ENCODE measurements at places on chromosomes 7 and 10.

- DNase-seq: no peak
Measured at GRCh38 chr10:27820637-27821036, 75.0 kb upstream of the MKX start.

DNA sequence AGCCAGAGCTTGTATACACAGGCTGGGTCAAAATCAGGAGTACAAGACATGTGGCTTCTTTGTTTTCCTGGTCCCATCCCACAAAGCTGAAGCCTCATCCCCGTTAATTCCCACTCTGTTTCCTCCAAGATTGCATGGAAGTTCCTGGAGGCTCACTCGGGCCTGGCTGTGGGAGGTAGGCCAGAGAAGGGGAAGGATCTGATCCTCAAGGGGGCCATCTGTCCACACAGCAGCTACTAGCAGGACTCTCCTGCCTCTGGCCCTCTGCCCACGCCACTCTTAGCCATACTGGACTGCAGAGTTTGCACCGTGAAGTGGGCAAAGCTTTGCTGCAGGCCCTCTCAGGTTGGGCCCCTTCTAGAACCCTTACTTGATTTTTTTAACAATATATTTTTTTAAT lies 160.6 kb downstream of the FGFR2 start:
- peak; percentile 40 for DNase-seq

GRCh38 chr7:67738958-67739357 lies 742.3 kb downstream of the TYW1 start:
- no peak for DNase-seq

- DNase-seq: no peak
Measured at GRCh38 chr7:44498230-44498954, 7.9 kb upstream of the NUDCD3 start.

GRCh38 chr7:21903020-21903786 lies 42.5 kb downstream of the CDCA7L start:
- DNase-seq: no peak

- no peak for DNase-seq
Measured at GRCh38 chr7:41889472-41889871, 186.6 kb upstream of the INHBA start.

DNA sequence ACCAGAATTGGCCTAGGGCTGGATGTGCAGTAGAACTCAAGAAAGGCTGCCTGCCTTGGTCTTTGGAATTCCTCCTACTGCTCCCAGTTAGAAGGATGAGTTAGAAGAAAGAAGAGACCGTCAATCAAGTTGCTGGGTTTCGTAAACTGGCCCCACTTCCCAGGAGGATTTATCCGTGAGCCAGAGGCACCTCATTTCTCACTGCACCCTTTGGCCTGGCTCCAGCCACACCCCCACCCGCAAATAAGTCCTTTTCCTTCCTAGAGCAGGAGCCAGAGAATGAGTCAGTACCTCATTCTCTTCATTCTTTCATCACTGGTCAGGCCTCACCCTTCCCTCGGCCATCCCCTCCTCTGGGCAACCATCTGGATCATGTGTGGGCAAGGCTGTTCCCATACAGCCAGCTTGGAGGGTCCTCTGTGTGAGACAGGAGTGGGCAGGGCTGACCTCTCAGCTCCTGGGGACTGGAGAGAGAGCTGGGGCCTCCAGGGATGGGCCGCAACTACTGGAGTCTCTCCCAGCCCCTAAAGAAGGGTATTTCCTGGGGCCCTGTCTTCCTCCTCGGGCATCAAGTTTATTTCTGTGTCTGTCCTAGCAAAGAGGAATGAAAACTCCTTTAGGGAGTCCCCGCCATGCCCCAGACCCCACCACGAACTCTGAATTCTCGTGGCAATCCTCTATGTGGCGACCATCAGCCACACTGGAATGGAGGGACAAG lies 87.2 kb upstream of the DUSP5 start:
- DNase-seq: no peak

- no peak for DNase-seq
Measured at GRCh38 chr10:70903262-70903921, 15.0 kb upstream of the PCBD1 start.

- no peak for DNase-seq
Measured at GRCh38 chr7:23299770-23300300, 696 bp downstream of the MALSU1 start.

GRCh38 chr7:158047391-158048059 lies 540.1 kb downstream of the PTPRN2 start:
- no peak for DNase-seq

DNA sequence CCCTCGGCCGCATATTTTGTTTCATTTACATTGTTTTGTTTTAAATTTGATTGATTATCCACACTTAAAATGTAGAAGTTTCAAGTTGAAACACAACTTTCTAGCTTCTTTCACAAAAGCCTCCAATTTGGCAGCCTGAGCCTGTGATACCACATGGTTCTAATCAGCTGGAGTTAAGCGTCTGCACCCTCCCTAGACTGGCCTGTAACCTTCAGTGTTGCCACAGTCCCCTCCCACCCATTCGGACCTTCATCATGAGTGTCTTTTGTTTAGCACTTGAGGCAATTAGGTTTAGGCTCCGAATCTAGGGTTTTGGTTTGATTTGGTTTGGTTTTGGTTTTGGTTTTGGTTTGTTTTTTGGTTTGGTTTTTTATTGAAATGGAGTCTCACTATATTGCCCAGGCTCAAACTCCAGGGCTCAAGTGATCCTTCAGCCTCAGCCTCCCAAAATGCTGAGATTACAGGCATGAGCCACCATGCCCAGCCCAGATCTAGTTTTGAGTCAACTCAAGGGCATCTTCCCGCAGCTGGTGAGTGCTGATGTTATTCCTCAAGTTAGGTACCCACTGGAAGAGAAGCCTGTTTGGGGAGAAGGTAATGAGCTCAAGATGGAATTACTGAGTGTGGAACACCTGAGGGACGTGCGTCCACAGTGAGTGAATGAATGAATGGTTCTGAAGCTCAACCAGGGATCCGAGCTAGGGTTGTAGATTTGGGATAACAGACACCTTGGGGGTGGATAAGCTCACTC lies 201.4 kb downstream of the HECW1 start:
- DNase-seq: no peak

DNA sequence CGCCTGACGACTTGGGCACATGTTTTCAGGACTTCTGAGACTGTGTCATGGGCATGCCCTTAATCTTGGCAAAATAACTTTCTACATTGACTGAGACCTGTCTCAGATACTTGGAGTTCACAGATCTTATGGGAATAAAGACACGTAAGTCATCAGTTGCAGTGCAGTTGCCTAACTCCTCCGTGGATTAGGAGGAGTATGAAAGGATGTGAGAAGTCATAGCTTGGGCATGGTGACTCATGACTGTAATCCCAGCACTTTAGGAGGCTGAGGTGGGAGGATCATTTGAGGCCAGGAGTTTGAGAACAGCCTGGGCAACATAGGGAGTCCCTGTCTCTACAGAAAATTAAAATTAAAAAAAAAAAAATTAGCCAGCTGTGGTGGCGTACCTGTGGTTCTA lies 49.6 kb downstream of the EXOC6 start:
- no peak for DNase-seq

DNA sequence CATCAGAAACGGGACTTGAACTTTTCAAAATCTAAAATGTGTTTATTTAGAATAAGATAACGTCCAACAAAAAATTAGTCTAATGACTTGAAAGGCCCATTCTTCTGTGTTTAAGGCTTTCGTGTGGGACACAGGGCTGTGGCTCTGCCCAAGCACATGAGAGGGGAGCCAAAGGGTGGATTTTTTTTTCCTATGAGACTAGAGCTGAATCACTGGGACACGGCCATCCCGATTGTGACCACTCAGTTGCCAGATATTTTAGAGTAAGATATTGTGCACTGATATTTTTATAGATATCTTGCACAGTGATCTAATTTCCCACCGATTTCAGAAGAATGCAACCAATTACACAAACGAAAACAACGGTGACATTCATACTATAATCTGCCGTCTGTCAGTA lies 99.9 kb downstream of the ANK3 start:
- no peak for DNase-seq

DNA sequence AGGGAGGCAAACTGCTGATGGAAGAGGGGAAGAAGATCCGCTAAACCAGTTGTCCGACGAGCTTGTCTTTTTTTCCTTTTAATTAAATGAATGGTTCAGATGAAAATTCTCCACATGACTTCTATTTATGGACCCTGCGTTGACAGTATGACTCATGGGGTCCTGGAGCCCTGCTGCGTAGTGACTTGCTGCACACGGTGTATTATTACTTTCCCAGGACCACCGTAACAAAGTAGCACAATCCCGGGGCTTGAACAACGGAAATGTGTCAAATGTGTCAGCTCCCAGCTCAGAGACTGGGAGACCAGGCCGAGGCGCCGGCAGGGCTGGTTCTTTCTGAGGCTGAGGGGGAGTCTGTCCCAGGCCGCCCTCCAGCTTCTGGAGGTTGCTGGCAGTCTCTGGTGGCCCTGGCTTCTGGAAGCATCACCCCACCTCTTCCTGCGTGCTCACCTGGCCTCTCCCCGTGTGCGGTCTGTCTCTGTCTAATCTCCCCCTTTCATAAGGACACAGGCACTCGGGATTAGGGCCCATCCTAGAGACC lies 33.8 kb upstream of the MNX1 start:
- no peak for DNase-seq

DNA sequence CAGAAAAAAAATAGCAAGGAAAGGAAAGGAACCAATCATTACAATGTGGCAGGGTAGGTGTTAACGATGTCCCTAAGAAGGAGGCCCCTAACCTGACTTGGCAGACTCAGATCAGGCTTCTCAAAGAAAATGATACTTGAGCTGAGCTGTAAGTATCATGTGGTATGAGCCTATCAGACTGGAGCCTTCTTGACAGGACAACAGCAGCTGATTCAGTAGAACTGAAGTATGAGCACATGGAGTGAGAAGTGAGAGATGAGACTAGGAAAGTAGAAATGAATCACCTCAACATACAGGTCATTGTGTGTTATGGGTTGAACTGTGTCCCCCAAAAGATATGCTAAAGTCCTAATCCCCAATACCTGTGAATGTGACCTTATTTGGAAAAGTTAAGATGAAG lies 66.3 kb downstream of the MTERF1 start:
- no peak for DNase-seq

DNA sequence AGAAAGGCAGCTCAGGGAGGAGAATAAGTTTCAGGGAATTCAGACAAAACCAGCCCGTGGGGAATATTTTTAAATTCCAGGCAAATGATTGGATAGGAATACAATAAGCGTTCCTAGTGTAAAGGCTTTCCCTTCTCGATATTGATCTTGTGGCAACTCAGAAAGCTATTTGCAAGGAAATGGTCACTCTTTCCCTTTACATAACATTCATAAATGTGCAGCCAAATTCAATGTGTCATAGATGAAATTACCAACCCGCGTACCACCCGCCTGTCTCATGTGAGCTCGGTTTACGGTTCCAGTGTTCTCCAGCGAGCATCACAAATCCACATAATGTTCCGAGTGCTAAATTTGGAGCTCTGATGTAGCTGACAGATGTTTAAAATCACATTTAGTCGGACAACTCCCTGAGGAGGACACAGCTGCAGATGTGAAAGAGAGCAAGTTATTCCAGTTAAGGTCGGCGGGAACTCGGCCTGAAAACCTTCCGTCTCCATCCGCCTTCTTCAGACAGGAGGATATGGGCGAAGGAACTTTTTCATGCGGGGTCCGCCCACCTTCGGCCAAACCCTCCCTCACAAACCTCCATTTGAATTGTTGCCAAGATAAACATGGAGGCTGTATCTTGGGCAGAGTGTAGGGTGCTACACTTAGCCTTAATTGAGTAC lies 327.0 kb downstream of the RNLS start:
- no peak for DNase-seq

DNA sequence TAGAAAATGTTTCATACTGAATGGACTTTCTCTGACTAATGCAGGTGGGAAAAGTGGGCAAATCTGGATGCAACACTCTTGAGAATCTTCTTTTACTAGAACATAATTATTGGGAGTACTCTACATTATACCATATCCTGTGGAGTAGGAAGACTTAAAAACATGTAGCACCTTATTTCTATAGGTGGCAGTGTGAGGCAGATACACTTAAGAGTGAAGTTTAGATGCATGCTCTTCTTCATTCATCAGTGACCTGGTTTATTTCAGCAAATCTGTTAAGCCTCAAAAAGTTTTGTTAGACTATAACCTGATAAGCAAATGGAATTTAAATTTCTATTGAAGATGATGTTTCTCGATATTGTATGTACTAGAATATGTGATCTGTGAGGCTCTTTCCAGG lies 1087.1 kb upstream of the LRRN3 start:
- no peak for DNase-seq

- no peak for DNase-seq
Measured at GRCh38 chr10:109743574-109743973, 179.7 kb downstream of the XPNPEP1 start.

DNA sequence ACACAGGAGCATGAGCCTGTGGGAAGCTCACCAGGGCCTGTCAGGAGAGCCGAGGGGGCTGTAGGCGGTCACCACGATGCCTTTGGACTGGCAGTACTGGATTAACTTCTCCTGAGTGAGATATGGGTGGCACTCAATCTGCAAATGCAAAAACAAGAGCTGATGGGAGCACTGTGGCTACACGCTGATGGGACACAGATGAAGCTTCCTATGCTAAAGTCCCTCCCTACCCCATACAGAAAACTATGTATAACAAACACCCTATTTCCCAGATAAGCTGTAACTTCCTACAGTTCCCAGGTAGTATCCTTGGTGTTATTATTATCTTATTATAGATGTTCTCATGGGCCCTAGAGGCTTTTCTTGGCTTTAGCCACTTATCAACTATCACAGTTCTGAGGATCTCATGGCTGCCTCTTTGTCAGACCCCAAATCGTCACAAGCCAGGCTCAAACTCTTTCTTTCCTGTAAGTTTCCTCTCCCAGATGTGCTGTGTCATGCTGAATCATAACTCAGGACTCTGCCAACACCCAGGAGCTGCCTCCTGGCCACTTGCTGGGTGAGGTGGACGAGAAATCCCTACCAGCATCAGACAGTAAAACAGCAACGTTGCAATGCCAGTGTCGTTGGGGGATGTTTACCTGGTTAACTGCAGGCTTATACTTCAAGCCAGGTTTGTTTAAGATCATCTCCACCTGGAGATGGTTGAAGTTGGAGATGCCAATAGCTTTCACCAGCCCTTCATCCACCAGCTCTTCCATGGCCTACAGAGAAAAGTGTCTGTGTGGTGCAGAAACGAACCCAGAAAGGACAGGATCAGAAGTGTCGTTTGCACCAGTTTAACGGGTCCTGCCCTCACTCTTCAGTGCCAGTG lies 10.3 kb downstream of the AKR1B1 start:
- no peak for DNase-seq

GRCh38 chr7:133382775-133383559 lies 130.1 kb downstream of the EXOC4 start:
- no peak for DNase-seq

GRCh38 chr7:121054925-121055324 lies 66.4 kb downstream of the CPED1 start:
- no peak for DNase-seq

DNA sequence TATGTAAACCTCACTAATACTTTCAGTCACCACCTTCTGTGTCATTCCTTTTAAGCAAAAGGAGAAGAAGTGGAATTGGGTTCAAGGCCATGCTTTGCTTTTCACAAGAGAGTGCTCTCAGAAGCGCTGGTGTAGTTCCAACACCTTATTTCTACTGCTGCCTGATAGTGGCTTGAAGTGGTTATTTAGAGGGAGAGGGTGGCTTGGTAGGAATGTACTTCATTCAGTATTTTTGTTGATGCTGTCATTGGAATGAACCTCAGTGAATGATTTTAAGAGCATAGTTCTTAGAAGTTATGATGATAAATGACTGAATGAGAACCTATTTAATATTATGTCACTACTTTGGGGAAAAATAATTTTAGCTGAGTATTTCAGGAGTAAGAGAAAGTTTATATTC lies 396.7 kb downstream of the EXOC4 start:
- DNase-seq: no peak
